H1 (cell line): ENCODE measurements at places on chromosomes 5 and 9.

DNA sequence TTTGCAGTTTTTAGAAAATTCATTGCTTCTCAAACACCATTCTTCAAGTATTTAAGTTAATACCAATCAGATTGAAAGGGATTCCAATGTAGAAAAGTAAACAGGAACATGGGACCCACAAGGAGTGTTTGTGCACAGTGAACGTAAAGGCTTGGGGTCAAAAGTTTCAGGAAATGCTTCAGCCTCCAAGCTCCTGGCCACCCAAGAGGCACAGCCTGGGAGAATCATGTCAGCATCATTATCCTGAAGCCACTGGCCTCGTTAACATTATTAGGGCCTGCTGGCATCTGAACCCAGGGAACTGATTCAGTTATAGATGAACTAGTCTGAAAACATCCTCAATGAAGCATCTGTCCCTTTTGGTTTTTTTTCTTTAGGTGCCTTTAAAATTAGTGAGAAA, 122.9 kb downstream of the NXNL2 start:
- DNase-seq: no peak

GRCh38 chr5:142998316-142999020, 228.3 kb downstream of the ARHGAP26 start:
- DNase-seq: no peak

- DNase-seq: no peak
Measured at GRCh38 chr5:122091936-122092600, 14.0 kb upstream of the LOX start.

GRCh38 chr5:176787676-176788075, 22.7 kb upstream of the UNC5A start:
- no peak for DNase-seq

- DNase-seq: no peak
Measured at GRCh38 chr9:69034071-69034470, 1.5 kb upstream of the FXN start.

- no peak for DNase-seq
Measured at GRCh38 chr9:8078641-8079140, 279.1 kb upstream of the DMAC1 start.

DNA sequence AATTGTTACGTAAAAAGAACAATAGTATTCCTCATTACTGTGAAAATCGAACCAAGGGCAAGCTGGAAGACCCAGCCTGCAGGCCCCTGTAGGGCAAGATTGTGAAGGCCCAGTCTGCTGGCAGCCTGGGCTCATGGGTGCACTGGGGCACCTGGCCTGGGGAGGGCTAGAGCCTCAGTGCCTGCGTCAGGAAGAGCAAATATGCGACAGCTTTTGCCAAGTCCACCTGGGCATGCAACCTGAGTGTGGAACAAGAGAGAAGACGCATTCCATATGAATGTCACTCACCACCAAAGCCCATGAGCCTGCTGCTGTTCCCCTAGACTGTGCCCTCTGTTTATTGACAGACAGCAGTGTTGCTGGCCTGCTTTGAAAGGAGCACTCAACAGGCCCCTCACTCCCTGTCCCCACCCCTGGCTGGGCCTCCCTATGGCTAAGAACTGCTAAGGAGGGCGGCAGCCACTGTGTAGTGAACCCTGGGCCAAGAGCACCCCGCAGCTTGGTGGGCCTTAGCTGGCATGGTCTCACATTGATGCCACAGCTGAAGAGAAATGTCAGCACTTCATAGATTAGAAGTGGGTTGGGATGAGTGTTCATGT, 28.2 kb downstream of the PSD2 start:
- no peak for DNase-seq

- DNase-seq: no peak
Measured at GRCh38 chr5:81251922-81252321, 18.8 kb downstream of the CKMT2 start.

- DNase-seq: no peak
Measured at GRCh38 chr5:133245191-133246052, 193.6 kb downstream of the HSPA4 start.

DNA sequence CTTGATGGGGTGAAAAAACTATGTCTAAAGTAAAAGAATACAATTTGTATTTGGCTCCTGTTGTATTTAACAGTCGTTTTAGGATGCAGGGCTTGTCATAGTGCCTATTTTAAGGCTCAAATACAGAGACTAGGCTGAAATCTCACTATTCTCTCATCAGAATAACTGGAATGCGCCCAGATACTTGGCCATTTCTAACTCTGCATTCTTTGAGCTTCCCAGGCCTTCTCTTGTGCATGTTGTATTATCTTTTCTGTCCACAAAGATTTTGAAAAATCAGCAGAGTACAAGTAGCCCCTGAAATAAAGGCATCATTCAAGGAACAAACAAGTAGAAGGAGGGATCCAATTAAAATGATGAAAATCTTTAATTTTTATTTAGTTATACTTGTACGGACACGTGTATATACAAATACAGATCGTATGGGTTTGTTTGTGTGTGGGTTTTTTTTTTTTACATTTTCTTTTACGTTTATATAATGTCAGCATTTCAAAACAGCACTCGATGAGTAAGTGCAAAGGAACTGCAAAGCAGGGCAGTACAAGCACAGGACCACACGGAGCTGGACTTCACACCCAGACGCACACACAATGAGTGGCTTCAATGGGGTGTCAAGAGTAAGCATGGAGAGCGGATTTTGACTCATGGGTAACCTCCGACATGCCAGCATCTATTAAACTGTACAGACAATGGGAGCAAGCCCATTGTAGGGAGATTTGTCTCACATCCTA, 294.0 kb downstream of the EFNA5 start:
- DNase-seq: no peak

DNA sequence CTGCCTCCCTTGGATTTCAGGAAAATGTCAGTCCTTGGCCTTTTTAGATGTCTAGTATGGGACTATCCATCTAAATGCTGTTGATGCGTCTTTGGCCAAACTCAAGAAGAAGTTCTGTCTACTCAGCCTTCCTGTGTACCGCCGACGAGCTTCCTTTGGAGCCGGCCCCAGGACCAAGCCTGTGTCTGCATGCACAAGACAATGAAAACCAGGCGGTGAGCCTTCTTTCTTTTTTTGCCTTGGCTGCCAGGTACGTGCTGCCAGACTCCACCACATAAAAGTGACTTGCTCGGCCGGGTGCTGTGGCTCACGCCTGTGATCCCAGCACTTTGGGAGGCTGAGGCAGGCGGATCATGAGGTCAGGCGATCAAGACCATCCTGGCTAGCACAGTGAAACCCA, 6.0 kb upstream of the NEURL1B start:
- no peak for DNase-seq

GRCh38 chr5:107869438-107870115, 198.8 kb upstream of the EFNA5 start:
- DNase-seq: no peak

DNA sequence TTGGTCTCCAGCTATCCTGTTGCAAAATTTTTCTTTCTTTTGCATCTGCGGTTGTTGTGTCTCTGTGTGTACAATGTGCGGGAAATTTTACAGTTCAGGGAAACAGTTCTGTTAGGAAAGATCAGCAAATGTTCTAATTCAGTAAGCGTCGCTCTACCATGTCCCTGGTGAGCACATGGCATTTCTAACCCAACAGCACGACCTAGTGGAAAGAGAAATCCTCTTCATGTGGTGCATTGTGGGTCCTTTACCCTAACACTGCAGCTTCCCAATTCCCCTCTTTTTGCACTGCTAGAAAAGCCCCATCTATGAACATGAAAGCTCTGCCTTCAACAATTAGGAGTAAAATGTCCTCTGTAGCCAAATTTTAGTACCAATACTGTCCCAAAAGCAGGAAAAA, 974.2 kb upstream of the CDH9 start:
- DNase-seq: no peak

GRCh38 chr9:121055642-121056143, 5.6 kb upstream of the C5 start:
- DNase-seq: no peak

DNA sequence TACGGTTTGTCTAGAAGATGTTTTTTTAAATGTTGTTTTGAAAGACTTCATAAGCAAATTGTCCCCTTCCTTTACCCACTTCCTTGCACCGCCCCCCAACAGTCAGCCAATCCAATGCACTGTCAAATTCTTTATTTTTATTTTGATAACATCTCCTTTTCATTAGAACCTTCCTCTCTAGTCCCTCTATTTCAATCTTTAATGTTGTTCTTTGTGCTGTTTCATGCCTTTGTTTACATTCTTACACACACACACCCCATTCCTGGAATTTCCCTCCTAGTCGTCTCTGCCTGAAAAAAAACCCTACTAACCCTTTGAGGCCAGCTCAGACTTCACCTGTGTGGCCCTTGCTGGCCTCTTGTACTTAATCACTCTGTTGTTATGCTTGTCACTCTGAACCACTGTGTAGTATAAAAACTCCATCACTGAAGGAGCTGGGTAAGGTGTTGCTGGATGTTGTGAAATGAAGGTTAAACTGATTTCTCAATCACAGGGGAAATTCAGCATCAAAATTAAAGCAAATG, 133.4 kb downstream of the UGCG start:
- DNase-seq: peak; percentile 25

- peak; percentile 39 for DNase-seq
Measured at GRCh38 chr9:77210116-77210515, 32.8 kb downstream of the VPS13A start.

GRCh38 chr9:110048403-110048975, 159.5 kb downstream of the C9orf152 start:
- DNase-seq: peak; percentile 49

GRCh38 chr9:125043148-125043547, 100.2 kb downstream of the SCAI start:
- no peak for DNase-seq

- DNase-seq: no peak
Measured at GRCh38 chr9:96317335-96317980, 15.5 kb upstream of the HSD17B3 start.

DNA sequence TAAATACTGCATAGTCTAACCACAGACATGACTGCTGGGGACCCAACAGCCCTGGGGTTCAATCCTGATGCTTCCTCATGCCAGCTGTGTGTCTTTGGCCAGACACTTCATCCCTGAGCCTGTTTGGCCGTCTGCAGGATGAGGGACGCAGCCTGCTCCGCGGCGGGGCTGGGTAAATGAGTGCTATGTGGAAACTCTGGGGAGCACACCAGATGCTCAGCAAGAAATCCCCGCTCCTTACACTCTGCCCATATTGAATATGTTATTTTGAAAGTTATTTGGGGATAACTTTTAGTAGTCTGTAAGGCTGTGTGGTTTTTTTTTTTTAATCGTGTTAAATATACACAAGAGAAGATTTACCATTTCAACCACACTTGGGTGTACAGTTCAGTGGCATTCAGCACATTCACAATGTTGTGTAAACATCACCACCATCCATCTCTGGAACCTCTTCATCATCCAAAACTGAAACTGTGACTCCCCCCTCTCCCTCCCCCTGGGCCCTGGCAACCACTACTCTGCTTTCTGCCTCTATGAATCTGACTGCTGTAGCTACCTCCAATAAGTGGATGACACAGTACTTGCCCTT, 42.7 kb downstream of the SH3PXD2B start:
- DNase-seq: no peak

- no peak for DNase-seq
Measured at GRCh38 chr5:171899792-171900191, 106.6 kb downstream of the FBXW11 start.

DNA sequence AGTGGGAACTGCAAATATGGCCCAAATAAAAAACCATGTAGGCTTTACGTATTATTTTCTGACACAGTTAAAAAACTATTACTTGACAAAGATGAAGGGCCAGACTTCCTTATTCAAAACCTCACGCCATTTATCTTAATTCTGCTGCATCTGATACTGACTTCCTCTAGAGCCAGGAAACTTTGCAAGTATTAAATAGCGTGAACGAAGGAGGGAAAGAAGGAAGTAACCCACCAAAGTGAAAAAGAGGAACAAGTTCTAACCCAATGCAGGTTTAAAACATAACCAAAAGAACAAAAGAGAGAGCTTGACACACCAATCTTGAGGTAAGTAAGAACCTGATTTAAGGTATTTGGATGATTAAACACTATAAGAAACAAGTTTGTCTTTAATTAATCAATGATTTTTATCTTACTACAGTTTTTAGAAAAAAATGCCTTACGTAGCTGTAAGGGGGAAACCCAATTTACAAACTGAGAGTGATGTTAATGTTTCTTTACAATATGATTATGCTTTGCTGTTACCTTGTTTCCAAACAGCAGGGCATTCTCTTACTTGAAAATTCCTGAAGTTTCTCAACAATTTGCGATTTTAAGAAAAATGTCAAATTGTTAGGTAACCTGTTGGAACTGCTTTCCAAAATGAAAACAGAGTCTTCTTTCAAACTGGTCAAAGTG, at the start of gene GAPT:
GAPT (plus strand) TSS at position 220 of the 677 bp plus-strand sequence. CDS start 3,102 bp downstream, outside the sequence.
- DNase-seq: no peak

GRCh38 chr5:174426851-174427250, 297.5 kb upstream of the MSX2 start:
- no peak for DNase-seq

DNA sequence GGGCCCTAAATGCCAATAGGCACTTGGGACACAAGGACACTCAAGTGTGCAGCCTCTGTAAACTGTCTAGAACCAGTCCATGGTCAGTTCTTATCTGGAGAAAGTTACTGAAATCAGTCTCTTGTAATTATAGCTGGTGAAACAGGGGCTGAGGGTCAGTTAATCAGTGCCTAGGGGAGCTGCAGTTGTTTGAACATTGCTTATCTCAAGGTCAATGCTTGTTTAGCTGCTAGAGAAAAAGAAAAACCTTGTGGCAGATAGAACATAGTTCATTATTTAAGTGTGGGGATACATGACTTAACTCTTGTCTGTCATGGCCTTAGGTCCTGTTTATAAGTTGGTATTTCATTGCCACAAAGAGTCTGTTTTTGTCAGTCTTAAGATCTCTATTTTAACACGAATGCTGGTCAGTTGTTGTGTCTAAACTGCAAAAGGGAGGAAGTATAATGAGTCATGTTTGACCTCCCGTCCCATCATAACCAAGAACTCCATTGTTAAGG, 108.0 kb downstream of the STARD4 start:
- no peak for DNase-seq

GRCh38 chr9:99433555-99433954, 211.5 kb downstream of the SEC61B start:
- DNase-seq: peak; percentile 13

GRCh38 chr5:139204196-139204595, 6.0 kb upstream of the SIL1 start:
- DNase-seq: no peak

- no peak for DNase-seq
Measured at GRCh38 chr9:111966861-111967291, 70.3 kb downstream of the UGCG start.

- peak; percentile 78 for DNase-seq
Measured at GRCh38 chr9:114487607-114488300, 17.5 kb downstream of the WHRN start.

DNA sequence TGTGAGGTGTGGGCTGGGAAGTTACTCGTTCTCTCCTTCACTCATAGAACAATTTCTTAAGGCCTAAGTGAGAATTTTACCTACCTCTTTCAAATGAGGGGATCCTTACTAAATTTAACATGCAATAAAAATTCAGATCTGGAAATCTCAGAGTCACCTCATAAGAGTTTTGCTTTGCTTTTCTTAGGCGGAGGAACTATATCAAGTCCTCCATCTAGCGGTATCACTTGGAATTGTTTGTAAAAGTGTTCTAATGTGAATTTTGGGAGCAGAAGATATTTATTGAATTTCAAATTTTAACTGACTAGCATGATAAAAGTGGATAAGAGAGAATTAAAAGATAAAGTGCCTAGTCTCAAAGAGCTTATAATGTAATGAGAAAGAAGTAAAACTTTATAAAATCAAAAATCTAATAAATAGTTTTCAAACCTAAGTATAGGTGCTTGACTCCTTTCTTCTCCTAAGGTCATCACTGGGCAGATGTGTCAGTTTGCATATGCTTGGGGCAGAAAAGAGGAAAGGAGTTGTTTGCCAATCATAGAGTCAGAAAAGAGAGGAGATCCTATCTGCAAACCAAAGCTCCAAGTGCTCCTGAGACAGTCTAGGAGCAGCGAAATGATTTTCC, 145.7 kb upstream of the DAB2 start:
- no peak for DNase-seq

GRCh38 chr9:4680173-4680525, 780 bp downstream of the CDC37L1 start:
- no peak for DNase-seq
